ENCODE measurements at places on chromosomes 13 and 19. TPM values are rescaled to one million over a fixed set of nuclear protein-coding genes. Genes with fewer than 3 reads are reported as not detected.

GRCh38 chr19:35904311-35905068, 2.2 kb downstream of the HCST start:
- peak; percentile 29 for DNase-seq
- no peaks in the 10 kb centered on the region for H3K27me3 ChIP-seq
- no peak overlapping the region for H3K27ac ChIP-seq

DNA sequence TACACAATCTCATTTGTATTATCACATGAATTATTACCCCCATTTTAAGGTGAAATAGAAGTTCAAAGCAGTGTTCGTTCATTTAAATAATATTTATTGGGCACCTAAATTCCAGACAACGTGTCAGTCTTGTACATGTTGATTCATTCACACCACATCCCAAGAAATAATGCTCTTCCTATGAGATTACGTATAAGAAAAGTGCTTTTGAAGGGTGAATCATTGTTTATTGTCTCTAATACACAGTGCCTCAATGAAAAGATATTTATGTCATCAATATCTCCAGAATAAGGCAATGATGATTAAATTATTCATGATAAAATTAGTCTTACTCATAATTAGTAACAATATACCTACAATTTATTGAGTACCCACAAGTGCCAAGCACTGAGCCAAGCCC, 35.6 kb downstream of the CLDN10 start:
- H3K36me3 ChIP-seq: no peaks in the 10 kb centered on the region
- no peak overlapping the region for H3K27ac ChIP-seq
- no peaks in the 10 kb centered on the region for H3K27me3 ChIP-seq
- no peak for DNase-seq

Gene CAPNS1
- total RNA-seq: 180 TPM

Gene OLFM2
- not detected for total RNA-seq

Gene CCDC169
- total RNA-seq: not detected
